ENCODE measurements at places on chromosomes 4 and X.

GRCh38 chr4:26083987-26084386, 170.0 kb downstream of the SMIM20 start:
- DNase-seq, result no peak

- DNase-seq, result no peak
Observed at GRCh38 chr4:99861120-99861905, 32.9 kb downstream of the LAMTOR3 start.

DNA sequence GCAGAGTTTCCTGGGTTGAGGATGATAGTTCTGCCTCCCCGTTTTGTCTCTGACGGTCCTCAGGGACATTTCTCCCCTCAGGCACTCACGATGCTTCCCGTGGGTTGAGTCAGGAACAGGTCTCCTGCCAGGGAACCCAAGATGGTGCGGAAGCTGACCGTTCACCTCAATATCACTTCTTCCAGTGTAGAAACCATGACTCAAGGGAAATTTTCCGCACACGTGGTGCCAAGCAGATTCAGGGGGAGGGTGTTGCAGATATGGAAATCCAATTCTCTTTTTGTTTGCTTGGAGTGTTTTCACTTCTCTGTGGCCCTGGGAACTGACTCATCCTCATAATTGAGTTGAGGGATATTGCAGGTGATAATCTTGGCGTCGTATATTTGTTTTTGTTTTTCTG, 46.7 kb downstream of the CXorf49B start:
- DNase-seq, result no peak

GRCh38 chr4:67428819-67429218, 116.5 kb downstream of the CENPC start:
- DNase-seq, result no peak

GRCh38 chr4:85489273-85489981, 14.5 kb downstream of the ARHGAP24 start:
- no peak for DNase-seq

All from stimulated activated CD4-positive, alpha-beta T cell treated with anti-CD3 and anti-CD28 coated beads, TNF-alpha, amount 100 ng/mL, for 48 hours (primary cell).